ENCODE measurements at places on chromosomes 2 and 18.

GRCh38 chr2:237171396-237171795 is 85.7 kb downstream of the COPS8 start:
- no peak for DNase-seq

GRCh38 chr2:167110345-167110744 is 222.1 kb downstream of the XIRP2 start:
- no peak for DNase-seq

DNA sequence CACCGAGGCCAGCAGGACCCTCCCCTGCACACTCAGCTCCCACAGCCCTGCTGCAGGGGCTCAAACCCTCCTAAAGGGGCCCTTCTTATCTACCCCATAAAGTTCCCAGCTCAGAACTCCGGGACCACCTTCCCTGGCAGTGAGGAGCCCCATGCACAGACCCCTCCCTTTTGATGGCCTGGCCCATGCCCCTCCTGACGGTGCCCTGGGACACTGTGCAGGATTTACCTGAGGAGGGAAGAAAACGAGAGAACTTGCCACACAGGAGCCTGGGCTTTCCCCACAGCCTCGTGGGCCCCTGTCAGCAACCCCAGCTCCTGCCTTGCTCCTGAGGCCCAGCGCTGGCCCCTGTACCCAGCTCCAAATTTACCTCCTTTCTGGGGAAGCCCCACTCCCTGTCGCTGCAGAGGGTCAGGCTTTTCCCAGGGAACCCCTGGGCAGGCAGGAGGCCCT is 206.3 kb upstream of the SALL3 start:
- no peak for DNase-seq

DNA sequence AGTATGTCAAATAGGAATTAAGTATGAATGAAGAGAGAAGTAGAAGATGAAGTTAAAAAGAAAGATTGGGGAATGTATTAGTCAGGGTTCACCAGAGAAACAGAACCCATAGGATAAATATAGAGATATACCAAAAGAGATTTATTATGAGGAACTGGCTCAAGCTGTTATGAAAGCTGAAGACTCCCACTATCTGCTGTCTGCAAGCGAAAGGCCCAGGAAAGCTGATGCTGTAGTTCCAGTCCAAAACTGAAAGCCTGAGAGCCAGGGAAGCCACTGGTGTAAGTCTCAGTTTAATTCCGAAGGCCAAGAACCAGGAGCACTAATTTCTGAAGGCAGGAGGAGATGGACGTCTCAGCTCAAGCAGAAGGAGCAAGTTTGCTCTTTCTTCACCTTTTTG is 200.9 kb upstream of the FN1 start:
- DNase-seq = no peak

- no peak for DNase-seq
These were observed 422.5 kb downstream of the DPP10 start for GRCh38 chr2:114864901-114865300.

DNA sequence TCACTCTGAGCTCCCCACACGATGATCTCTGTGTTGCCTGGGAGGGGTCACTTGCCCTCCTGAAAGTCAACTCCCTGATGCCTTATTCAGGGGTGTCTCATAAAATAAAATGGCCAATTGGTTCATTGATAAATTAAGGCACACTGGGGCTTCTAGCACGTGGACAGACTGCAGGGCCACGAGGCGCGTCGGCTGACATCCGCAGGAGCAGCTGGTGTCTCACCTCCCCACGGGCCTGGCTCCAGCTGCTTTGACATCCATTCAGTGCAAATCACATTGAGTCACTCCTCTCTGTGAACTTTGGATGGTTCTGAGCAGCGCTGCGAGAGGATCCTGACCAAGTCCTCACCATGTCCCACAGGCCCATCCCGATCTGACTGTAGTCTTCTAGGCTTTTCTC is 4.6 kb upstream of the ST8SIA3 start:
- no peak for DNase-seq

GRCh38 chr2:55087501-55087900 is 37.2 kb upstream of the RTN4 start:
- DNase-seq = no peak

DNA sequence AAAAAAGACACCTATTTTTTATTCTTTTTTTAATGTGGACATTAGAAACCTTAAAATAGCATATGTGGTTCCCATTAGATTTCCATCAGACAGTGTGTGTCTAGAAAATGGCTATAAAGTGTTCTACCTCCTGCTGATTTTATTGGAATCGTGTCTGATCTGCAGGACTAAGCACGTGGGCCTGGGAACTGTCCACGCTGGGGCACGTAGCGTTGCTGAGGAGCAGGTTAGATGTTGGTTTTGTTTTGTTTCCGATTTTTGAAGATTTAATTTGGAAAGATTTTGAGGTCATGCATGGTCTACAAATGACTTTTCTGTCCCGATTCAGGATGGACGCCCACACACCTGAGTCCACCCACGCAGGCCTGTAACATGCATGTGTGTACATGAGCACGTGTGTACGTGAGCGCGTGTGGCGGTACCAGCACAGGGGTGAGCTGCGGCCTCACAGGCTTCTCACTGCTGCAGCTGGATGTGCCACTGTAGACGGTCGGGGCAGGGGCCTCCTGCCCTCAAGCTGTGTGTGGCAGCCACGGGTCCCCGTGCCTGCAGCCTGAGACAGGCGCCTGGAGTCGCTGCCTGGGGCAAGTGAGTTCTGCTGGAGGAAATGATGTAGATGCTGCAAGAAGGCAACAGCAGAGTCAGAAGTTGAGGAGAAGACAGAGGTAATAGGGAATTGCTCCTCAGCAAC is 99.7 kb upstream of the CTDP1 start:
- DNase-seq = no peak

DNA sequence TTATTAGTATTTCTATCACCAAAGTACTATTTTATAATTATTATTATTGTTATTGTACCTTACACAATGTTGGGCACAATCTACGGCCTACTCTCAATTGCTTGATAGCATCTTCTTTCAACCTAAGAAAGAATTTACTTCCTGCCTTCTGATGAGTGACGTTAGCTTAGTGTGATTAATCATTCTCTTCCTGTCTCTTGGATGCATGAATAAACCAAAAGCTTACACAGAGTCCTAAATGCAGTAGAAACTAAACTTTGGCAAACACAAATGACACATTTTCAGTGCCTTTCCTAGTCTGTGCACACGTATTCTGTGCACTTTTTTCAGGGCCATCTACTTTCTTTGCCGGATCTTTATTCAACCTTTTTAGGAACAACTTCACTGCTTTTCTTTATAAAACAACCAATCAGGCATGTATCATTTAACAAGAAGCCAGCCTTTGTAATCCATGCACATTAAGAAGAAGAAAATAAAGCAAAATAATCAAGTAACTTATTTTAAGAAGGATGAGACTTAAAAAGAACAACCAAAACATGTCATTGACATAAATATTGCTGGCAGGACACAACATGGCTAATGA is 19.1 kb downstream of the TRAK2 start:
- DNase-seq = no peak

DNA sequence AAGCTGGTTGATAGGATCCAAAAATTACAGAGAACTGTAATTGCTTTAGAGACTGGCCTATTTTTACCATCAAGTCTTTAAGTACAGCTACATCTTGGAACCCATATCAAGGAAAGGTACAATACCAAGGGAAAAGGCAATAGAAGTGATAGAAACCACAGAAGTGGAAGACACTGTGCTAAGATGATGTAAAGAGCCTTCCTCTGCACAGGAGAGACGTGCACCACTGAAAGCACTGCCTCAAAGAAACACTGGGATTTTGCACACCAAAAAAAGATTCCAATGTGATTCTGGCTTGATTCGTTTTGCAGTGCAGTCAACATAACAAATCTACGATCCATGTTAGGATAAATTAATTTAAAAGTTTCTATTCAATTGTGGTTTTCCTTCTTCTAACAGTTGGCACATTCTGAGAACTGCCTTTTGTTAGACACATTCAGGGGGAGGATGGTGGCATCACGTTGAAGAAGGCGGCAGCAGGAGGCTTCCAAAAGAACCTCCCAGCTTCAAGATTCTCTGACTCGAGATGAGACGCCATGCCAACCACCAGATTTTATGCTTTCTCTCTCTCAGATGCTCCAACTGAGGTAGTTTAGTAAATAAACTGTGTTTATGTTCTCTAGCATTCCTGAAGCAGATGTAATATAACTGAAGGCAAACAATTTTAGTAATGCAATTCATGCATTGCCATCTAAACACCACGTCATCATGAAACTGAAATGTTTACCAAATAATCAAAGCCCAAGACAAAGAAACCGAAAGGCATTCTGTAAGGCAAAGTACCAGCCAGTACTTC is 102.9 kb downstream of the BCL2 start:
- DNase-seq = no peak

- no peak for DNase-seq
These were observed 36.5 kb downstream of the STPG4 start for GRCh38 chr2:47118581-47118980.

- no peak for DNase-seq
These were observed 45.1 kb upstream of the SERTAD2 start for GRCh38 chr2:64698668-64699444.

- no peak for DNase-seq
These were observed 250.6 kb upstream of the HNRNPA3 start for GRCh38 chr2:176961775-176962619.

GRCh38 chr2:205752924-205753323 is 70.6 kb downstream of the NRP2 start:
- no peak for DNase-seq

DNA sequence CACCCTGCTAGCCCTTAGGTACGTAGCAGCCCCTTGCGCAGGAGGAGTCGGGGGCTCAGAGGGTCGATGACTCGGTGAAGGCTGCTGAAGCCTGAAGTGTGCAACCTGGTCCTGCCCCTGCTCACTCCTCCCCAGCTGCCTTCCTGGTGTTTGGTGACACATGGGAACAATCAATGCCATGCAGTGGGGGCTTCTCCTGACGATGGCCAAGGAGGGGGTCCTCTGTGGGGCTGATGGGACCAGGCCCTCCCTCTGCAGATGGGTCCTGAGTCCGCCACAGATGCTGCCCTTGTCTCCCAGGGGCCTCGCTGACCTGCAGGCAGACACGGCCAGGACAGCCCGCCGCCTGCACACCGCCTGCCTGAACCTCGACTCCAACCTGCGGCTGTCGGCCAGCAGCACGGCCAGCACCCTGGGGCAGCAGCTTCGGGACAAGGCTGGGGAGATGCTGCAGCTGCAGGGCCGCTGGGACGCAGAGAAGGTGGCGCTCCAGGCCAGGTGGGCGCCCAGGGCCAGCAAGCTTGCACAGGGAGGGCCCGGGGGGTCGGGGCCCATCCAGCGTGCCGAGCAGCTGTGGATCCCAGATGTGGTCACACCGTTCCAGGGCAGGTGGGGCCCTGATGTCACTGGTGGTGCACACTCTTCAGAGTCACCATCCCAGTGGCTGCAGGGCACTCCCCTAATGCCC is 24.6 kb downstream of the CROCC2 start:
- no peak for DNase-seq

GRCh38 chr2:20123871-20124594 is 72.6 kb upstream of the LAPTM4A start:
- no peak for DNase-seq

DNA sequence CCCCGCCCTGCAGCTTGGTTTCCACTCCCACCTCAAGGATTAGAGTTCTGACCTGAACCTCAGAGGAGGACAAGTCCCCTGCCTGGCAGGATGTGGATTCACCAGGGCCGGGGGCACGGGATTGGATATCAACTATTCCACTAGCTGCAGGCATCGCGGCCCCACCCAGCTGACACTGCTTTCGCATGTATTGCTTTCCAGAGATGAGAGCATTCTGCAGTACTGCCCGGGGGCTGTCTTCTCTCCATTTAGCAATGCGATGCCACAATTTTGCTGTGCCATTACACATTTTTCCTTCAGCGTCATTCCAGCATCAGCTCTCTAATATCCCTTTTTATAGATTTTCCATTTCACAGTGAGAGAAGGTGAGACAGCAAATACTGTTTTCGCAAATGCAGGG is 42.0 kb downstream of the CTIF start:
- no peak for DNase-seq

- no peak for DNase-seq
These were observed 430.2 kb upstream of the PIK3C3 start for GRCh38 chr18:41524674-41525470.

DNA sequence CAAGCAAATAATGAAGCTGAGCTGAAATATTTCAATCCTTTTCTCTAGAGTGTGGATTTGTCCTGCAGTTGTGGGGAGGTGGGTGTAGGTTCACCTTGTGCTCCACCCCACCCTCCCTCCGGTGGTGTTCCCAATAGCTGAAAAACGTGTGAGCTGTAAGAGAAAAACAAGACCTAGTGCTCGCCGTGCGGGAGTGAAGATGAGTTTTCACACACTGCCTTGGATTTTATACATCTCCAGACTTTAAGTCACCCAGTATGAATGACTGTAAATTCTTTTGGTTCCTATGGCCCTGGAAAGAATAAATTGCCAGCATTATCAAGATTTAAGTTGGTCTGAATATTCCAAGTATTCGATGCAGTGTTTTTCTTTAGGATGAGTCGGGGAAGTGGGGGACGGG is 1.9 kb upstream of the SOX11 start:
- DNase-seq = no peak

DNA sequence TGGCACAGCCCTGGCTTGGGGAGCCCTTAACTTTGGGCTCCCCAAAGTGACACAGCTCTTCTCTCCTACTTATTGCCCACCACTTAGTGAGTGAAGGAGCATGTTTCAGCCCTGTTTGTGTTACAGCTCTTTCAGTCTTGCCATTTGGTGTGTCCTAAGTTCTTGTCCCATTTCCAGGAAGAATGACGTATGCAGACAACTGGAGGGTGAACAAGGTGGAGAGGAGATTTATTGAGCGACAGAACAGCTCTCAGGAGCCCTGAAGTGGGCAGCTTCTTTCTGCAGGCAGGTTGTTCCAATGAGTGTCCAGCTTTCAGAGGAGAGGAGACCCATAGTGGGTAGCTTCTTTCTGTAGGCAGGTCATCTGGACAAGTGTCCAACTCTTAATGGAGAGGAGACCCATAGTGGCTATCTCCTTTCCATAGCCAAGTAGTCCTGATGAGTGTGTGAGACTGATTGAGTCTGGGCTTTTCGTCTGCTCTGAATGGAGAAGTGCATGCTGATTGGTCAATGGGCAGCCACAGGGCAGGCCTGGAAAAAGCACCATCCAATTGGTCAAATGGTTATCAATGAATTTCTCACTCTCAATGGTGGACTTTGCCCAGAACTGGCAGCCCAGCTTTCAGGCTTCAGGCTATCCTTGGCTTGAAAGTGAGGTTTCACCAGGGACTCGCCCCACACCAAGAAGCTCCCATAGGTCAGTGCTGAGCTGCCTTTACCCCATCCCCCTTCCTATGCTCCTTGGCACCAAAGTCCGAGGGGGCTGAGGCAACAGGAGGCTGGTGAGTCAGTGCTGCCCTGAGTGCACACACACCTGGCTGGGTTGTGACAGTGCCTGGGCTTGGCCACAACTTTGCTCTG is 688.2 kb downstream of the NYAP2 start:
- DNase-seq = no peak
